IMR-90 (cell line): ENCODE measurements at places on chromosomes 4 and X. TPM values are rescaled to one million over a fixed set of nuclear protein-coding genes. Genes with fewer than 3 reads are reported as not detected.

DNA sequence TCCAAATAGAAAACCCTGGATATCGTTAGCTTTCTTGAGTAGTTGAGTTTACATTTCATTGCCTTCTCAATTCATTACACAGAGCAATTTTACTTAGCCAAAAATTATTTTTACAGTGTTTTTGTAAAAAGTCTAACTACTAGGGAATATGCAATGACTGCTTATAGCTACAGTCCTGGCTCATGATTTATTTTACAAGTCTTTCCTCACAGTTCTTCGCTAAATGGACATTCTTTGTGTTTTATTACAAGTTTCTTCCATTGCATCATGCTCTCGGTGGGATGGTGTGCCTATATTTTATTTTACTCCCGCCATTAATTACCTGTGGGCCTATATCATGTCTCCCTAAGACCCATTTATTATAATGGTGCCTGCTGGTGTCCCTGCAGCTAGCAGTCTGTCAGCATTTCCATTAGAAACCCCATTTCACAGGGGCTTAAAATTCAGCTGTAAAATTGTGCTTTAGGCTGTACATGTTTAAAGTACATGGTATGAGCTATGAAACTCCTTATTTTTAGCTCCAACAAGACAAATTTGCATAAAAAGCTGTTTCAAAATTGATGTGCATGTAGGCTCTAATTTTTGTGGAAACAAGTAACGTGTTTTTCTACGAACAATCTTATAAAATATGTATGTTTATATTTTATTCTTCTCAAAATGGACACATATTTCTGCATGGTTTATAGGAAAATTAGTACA lies 227.4 kb downstream of the SLC7A11 start:
- no peak for DNase-seq

TEX13B gene
- total RNA-seq = not detected in 2 replicates

GRCh38 chr4:90994851-90995574 lies 867.8 kb downstream of the CCSER1 start:
- no peak for DNase-seq

DNA sequence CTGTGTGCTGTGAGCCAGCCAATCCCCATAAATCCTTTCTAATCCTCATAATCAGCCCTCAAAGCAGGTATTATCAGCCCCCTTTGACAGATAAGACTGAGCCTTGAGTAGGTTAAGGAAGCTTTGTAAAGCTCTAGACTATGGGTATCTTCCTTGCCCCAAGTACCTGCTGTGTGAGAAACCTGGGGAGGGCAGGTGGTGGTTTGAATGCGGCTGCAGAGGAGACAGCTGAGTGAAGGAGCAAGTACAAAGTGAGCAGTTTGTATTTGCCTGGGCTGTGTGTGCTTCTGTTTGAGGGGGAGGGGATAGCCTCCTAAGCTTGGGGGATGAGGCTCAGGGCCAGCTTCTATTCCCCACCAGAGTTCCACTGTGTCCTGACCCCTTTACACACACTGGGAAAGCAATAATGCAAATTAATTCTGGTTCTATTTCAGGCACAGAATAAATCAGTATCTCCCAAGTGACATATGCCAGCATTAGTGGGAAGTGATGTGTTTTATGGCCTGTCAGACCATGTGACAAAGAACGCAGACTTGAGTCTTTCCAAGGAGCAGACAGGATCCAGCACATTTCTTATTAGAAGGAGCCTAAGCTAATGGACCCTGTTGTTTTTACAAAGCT lies 63.5 kb downstream of the EVC start:
- no peak for DNase-seq

DCAF12L1 gene
- not detected in 2 replicates for total RNA-seq

RTL3 gene
- 0.83 and 1.1 TPM in 2 replicates for total RNA-seq

ATOH1 gene
- total RNA-seq = not detected in 2 replicates

ZNF157 gene
- under 0.01 TPM in 1 of 2 replicates, not detected in the other for total RNA-seq

DNA sequence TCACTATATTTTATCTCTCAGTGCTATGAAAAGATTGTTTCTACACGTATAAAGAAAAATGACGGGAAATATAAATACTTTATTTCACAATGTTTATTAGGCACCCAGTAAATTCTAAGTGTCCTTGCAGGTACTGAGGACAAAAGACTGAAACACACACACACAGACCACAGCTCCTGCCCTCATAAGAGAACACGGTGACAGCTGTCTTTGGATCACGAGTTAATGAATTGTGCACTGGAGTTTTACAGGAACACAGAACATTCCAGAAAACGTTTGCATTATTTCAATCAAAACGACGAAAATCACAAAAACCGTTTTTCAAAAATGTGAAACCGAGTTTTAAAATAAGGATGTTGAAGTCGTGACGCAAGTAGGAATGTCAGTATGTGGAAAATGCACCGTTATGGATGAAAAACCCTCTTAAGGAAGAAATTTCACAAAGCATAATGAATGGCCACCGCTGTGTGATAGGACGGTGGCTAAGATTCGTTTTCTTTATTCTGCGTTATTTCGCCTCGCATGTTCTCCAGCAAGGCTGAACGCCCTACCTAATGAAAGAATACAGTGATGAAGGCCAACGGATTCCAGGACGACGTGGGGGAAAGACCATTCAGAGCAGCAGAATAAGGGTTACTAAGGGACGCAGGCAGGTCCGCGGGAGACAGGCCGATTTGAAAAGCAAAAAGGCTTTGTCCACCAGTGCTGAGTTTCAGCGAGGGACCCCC lies 24.2 kb downstream of the FAM156A start:
- DNase-seq = no peak

DNA sequence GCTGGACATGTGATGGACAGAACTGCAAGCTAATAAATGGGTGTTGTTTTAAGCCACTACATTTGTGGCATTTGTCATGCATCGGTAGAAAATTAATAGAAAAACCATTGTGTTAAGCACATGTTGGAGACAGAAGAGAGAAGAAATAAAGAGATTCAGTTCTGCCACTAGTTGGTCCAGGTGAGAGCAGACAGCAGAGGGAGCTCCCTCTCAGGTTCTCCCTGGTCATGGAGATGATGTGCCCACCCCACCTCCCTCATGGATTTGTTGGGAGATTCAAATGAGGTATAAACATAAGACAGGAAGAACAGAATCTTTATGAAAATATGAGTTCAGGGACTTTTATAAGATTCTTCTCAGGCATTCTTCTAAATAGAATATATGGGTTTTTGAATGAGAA lies 36.8 kb upstream of the OCIAD2 start:
- DNase-seq = no peak

- DNase-seq = no peak
Measured at GRCh38 chrX:154436374-154436982, 476 bp upstream of the GDI1 start.

GRCh38 chrX:65451663-65452062 lies 82.9 kb downstream of the LAS1L start:
- DNase-seq = peak; percentile 33

DNA sequence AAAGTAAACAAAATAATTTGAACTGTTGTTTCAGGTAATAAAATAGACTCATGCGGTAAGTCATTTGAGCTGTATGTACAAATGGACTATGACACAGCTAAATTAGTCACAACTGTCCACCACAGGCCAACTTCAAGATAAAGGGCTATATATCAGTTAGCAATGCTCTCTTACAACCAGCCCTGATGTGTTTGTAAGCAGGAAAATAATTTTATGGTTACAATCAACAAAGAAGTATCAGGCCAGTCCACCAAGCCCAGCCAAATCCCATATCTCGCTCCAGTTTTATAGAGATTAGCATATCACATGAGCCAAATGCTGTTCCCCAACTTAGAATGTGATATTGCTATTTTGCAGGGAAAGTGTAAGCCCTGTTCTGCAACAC lies 511 bp upstream of the DUSP21 start:
- no peak for DNase-seq

DNA sequence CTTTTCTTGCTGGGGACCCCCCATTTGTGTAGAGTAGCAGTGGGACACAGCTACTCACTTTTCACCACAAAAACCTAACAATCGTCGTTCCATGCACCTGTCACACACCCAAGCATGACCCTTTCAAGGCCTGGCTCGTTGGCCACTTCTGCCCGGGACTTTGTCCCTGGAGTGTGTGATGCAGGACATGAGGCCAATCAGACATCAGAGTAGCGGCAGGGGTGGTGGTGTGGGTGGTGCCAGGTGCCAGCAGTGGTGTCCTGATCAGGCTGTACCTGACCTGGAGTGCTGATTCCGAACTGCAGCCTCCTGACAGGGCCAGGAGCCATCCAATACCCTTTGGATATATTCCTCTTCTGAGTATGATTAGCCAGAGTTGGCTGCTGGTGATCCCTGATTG lies 23.1 kb upstream of the PROM1 start:
- DNase-seq = no peak

GRCh38 chr4:29966386-29966785 lies 753.8 kb upstream of the PCDH7 start:
- DNase-seq = no peak

DNA sequence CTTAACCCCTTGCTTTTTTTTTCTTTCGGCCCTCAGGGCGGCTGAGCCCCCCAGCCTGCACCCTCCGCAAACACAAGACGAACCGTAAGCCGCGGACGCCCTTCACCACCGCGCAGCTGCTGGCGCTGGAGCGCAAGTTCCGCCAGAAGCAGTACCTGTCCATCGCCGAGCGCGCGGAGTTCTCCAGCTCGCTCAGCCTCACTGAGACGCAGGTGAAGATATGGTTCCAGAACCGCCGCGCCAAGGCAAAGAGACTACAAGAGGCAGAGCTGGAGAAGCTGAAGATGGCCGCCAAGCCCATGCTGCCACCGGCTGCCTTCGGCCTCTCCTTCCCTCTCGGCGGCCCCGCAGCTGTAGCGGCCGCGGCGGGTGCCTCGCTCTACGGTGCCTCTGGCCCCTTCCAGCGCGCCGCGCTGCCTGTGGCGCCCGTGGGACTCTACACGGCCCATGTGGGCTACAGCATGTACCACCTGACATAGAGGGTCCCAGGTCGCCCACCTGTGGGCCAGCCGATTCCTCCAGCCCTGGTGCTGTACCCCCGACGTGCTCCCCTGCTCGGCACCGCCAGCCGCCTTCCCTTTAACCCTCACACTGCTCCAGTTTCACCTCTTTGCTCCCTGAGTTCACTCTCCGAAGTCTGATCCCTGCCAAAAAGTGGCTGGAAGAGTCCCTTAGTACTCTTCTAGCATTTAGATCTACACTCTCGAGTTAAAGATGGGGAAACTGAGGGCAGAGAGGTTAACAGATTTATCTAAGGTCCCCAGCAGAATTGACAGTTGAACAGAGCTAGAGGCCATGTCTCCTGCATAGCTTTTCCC lies 3.4 kb downstream of the MSX1 start:
- no peak for DNase-seq

DNA sequence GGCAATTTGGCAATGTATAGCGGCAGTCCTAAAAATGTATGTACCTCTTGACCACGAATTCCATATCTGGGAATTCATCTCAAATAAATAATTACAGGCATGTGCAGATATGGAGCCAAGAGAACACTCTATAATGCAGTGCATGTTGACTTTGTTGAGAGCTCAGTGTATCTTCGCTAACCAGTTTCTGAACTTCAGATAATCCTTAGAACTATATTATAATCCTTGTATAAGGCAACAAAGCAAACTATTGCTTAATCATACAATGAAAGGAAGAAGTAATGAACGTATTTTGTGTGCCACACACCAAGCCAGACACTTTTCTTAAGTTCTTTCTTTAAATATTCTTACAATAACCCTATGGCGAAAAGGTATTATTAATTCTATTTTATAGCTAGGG lies 168.5 kb downstream of the SMIM20 start:
- DNase-seq = no peak

GRCh38 chr4:3700223-3700622 lies 66.0 kb upstream of the ADRA2C start:
- DNase-seq = no peak

EDA2R gene
- 22.8 and 23.8 TPM in 2 replicates for total RNA-seq

GRCh38 chr4:111977419-111977965 lies 167.8 kb upstream of the FAM241A start:
- no peak for DNase-seq

DNA sequence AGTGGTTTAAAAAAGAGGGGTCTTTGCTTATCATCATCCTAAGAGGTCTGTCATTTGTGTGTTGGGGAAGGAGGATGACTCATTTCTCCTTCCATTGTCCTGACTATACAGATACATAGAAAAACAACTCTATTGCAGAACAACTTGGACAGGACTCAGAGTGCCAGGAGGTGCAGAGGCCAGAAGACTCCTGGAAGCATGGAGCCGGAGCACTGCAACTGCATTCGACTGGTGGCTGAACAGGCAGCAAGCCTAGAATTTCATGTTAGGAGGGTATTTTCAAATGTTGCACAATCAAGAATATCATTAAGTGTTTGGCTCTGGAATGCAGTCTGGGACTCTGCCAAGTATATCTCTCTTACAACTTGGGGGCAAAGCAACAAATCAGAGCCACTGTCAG lies 35.0 kb upstream of the MAML3 start:
- DNase-seq = peak; percentile 64
